RKO (cell line): ENCODE measurements at places on chromosomes 4 and X.

GRCh38 chr4:30716158-30716557 is 4.0 kb upstream of the PCDH7 start:
- DNase-seq, result peak; percentile 70

DNA sequence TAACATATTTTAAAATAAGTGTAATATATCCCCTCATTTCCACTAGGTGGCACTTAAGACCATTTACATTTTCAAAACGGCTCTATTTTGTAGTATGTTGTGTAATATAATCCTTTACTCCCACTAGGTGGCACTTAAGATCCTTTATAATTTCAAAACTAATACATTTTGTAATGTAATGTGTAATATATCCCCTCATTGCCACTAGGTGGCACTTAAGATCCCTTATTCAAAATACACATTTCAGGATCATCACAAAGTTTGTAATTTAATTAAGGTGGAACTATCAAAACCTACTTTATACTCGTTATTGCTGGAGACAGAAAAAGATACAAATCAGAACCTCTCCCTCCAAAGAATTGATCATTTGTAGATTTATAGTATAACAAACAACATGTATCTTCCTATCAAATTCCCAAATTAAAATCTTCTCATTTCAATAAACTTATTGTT is 132.5 kb downstream of the ARHGAP6 start:
- DNase-seq, result peak; percentile 95

DNA sequence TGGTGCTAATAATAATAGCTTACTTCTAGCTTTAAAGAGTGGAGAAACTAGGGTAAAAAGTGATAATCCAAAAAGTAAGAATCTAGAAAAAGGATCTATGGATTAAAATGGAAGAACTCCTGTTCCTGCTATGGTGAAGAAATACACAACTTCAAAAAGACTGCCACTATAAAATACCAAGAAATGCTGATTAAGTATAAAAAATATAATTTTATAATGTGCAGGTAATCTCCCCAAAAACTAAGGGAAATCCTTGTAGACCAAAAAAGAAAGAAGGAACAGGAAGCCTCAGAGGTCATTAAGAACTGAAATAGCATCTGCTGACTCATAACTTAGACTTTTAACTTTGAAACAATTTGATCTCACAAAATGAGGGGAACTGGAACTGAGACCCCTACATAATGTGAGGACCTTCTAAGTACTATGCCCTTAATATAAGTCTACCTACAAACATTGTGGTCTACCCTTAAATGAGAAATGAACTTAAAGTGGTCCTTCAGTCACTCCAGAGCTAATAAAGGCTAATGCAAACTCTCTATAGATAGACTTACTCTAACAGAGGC is 50.6 kb upstream of the SRPX start:
- no peak for DNase-seq

GRCh38 chr4:54614149-54614548 is 43.6 kb upstream of the KIT start:
- no peak for DNase-seq

DNA sequence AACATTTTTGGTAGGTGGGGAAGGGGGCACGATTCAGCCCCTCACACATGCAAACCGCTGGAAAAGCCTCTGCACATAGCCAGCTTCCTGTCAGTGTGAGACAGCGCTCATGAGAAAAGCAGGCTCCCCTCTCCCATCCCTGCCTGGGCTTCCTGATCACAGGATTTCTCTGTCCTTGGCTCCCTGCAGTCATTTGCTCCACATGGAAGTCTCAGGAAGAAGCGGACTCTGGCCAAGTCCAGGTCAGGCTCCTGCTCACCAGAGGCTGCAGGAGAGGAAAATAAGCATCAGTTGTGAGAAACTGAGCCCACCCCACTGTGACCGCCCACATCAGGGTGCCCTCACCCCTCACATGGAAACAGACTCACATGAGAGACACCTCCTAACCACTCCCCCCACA is 664.3 kb upstream of the TENM3 start:
- DNase-seq, result no peak

GRCh38 chrX:133185119-133185518 is 33.0 kb downstream of the TFDP3 start:
- DNase-seq, result no peak

DNA sequence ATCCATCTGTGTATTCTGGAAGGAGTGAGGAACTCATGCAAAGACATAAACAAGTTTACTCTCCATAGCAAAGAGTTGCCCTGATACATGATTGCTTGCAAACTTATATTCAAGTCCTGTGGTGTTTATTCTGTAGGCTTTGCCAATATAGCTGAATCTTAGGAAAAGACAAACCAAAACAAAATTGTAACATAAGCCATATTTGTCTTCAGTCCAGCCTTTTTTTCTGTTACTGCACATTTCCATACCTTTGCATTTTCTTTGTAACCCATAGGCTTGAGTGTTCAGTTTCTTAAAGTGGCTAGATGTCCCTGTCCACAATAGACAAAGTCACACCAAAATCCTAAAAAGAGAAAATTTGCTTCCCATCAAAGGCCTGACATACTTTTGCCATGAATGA is 120.4 kb downstream of the PPARGC1A start:
- DNase-seq, result no peak

DNA sequence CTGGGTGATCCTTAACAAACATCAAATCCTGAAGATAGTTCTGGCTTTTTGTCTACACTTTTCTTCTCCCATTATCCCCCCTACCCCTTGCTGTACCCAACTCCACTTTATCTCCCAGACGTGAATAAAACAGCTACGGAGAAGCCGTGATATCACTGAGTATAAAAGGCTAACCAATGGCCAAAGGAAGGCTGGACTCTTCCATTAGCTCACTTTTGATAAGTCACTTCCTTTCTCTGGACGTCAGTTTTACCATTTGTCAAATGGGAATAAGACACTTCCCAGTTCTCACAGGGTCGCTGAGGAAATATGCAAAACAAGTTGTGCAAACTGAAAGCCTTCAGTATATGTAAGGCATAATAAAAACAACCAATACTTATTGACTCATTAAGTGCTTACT is 38.6 kb upstream of the EDA2R start:
- DNase-seq, result no peak

DNA sequence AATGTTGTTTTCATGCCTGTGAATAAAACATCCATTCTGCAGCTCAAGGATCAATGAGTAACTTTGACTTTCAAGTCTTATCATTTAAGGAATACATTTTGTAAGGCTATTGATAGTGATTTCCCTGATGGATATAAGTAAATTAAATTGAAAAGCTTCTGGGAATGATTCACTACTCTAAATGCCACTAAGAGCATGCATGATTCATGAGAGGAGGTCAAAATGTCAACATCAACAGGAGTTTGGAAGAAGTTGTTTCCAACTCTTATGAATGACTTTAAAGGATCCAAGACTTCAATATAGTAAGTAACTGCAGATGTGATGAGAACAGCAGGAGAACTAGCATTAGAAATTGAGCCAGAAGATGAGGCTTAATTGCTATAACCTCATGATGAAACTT is 1487.3 kb downstream of the PCDH7 start:
- DNase-seq, result no peak

DNA sequence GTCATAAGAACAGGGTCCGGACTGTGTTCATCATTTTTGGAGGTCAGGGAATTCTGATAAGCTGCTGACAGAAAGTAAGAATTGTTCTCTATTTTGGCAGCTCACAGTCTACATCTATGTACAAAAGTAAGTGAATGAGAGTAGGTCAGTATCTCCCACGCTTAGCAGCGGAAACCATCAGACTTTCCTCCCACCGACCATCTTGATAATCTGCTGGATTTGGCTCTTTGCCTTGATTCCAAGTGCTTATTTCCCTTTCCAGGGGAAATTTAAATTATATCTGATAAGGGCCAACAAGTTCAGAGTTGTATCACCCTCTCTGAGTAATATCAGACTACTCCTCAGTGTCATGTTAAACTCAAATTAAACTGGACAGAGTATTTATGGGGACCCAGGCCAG is 118.0 kb downstream of the CAMK2D start:
- no peak for DNase-seq

- DNase-seq, result peak; percentile 46
Measured at GRCh38 chr4:175308236-175308635, 390.1 kb downstream of the ADAM29 start.

DNA sequence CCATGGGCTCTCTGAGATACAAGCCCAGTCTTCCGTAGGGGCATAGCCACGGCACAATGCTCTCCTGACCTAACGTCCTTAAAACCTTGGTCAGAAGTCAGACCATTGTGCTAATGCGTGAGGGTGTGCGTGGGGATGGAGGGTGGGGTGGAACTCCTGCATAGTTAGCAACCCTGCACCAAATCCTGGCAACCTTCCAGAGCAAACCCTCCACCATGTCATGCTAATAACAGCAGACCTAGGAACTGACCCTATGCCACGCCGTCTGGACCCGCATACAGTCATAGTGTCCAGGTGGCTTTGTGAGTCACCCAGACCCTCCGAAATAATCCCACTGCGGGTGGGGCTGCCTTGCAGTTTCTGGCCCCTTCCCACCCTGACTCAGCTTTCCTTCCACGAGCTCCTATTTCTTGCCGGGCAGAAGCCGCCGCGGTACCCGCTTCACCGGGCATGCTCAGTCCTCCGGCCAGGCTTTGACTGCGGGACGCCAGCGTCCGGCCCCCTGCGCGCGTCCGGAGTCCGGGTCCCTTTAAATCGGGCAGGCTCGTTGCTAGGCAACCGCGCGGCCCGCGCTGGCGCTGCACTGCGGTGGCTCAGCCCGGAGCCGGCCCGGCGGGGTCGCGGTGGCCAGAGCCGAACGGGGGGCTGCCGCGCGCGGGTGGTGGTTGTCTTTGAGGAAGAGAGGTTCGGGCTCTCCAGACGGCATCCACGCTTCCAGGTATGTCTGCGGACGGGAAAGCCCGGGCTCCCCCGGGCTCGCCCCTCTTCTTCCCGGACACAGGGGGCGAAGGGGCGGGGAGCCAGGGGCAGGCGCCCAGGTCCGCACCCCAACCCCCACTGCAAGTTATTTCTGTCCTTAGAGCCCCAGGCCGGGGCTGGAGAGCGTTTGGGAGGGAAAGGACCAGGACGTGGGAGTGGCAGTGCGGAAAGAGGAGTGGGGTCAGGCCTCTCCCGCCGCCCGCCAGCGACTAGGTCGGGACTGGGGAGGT is at the start of gene CCDC160:
Gene CCDC160, plus strand, starts transcription at position 557 of the 989 bp plus-strand sequence. CDS start 7,619 bp downstream, outside the sequence.
- DNase-seq, result no peak

- DNase-seq, result no peak
Measured at GRCh38 chr4:178086320-178086719, 644.1 kb upstream of the AGA start.

- no peak for DNase-seq
Measured at GRCh38 chr4:6876440-6876839, 33.2 kb upstream of the TBC1D14 start.

- DNase-seq, result no peak
Measured at GRCh38 chr4:100008048-100008447, 58.0 kb upstream of the H2AZ1 start.

- DNase-seq, result no peak
Measured at GRCh38 chr4:56689201-56689969, 8.3 kb upstream of the HOPX start.

DNA sequence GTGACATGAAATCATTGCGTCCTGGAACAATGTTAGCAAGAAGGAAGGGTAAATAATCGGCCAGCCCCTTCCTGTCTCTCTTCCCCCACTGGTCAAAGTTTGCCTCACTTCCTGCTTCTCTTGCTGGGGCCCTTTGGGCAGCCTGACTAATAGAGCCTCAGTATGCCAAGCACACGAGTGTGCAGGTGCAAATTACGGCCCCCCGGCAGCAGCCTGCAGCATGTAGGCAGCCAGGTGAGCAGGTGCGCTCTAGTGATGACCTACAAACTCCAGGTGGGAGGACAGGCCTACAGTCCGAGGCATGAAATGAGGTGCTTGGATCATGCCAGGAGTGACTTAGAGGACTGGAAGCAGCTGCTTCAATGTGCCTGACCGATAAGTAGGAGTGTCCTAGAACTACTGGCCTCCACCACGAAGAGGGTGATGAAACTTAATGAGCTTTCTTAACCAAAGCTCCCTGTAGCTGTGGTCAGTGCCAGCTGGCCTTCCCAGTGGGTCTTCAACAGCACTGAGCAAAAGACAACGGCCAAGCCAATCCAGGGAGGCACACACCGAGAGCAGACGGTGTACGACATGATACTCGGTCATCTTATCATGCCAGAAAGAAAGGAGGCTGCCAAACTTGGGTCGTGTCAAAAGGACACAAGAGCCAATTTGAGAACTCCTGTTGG is 26.1 kb upstream of the FAT1 start:
- DNase-seq, result no peak

GRCh38 chr4:31645236-31645635 is 925.1 kb downstream of the PCDH7 start:
- DNase-seq, result no peak

DNA sequence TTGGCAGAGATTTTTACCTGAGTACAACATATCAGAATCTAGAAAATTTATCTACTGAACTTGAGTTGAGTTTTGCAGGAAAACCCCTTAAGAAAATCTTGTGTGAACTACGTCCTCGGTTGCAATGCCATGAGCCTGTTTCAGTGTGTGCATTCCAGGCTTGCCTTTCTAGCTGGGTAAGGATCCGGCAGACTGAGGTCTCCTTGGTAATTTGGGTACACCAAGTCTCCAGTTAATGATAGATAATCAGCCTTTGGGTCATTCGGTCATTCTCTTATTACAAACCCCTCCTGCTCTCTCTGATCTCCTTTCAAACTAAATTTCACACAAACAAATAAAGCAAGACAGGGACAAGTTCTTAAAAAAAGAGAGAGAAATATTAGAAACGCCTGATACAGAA is 5.9 kb upstream of the HAND2 start:
- no peak for DNase-seq

- no peak for DNase-seq
Measured at GRCh38 chr4:150411520-150411919, 170.4 kb upstream of the MAB21L2 start.

DNA sequence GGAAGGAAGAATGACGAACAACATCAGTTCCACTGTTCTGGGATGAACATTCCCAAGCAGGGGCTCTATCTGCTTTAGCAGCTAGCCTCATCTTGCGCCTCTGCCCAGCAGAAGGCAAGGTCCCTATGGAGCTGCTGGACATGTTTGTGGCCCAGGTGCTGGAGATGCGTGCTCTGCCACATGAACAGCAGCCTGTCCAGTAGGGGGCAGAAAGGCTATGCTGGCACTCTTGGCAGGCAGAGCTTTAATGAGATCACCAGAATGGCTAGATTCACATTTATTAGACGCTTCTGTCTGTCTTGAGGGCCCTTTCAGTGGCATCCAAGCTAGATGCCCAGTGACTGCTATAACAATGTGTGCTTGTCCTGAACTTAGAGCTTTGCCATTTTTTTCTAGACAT is 1826.0 kb downstream of the STIM2 start:
- peak; percentile 7 for DNase-seq

DNA sequence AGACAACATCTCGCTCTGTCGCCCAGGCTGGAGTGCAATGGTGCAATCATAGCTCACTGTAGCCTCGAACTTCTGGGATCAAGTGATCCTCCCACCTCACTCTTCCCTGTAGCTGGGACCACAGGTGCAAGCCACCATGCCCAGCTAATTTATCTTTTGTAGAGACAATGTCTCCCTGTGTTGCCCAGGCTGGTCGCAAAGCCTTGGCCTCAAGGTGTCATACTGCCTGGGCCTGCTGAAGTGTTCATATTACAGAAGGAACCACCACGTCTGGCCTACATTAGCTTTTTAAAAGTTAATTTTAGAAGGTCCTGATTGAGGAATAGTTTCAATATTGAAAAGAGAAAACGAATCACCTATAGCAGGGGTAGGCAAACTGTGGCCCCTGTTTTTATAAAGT is 22.5 kb downstream of the TRIML2 start:
- no peak for DNase-seq
